ENCODE measurements at places on chromosomes 7 and 10.

DNA sequence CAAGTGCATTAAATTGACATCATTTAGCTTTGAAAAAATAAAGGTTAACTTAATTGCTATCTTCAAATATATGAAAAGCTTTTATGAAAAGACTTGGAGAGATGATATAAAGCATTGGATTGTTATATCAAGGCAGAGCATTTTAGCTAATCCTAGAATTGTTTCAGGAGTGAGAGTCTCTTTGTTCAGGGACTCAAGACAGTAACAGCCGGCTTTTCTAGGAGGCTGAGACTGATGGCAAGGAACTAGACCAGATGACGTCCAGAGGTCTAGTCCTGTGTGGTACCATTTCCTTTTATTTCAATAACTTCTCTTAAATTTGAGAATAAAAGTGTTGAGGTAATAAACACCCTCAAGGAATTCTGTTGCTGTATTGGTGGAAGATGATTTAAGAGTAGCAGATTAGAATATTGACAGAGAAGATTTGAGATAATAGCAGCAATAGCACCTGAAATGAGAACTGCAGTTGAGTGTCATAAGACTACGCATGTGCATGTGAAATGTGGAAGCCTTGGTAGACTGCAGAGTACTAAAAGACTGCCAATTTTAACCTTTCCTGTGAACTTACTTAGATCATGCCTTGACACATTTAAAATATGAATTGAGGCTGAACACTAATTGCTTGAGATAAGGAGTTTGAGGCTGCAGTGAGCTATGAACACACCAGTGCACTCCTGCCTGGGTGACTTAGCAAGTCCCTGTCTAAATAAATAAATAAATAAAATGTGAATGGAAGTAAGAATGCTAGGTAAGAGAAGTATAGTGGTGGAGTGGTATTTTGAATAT, 79.6 kb downstream of the ZNRF2 start:
- no peak for DNase-seq

DNA sequence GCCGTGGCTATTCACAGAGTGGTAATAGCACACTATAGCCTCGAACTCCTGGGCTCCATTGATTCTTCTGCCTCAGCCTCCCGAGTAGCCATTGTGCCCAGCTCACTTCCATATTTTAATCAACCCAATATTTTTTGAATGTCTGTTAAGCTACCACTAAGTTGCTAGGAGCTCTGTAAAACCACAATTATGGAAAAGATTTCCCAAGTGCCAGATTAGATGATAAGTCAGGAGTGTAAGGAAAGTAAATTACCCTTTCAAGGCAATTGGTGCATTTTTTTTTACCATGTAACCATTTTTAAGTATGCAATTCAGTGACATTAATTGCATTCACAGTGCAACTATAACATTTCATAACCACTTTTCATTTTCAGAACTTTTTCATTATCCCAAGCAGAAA, 87.5 kb upstream of the GATAD1 start:
- DNase-seq: no peak

- no peak for DNase-seq
Measured at GRCh38 chr7:2688409-2689342, 674 bp downstream of the AMZ1 start.

- no peak for DNase-seq
Measured at GRCh38 chr7:158113321-158114025, 474.1 kb downstream of the PTPRN2 start.

- no peak for DNase-seq
Measured at GRCh38 chr7:155576900-155577508, 30.6 kb upstream of the CNPY1 start.

DNA sequence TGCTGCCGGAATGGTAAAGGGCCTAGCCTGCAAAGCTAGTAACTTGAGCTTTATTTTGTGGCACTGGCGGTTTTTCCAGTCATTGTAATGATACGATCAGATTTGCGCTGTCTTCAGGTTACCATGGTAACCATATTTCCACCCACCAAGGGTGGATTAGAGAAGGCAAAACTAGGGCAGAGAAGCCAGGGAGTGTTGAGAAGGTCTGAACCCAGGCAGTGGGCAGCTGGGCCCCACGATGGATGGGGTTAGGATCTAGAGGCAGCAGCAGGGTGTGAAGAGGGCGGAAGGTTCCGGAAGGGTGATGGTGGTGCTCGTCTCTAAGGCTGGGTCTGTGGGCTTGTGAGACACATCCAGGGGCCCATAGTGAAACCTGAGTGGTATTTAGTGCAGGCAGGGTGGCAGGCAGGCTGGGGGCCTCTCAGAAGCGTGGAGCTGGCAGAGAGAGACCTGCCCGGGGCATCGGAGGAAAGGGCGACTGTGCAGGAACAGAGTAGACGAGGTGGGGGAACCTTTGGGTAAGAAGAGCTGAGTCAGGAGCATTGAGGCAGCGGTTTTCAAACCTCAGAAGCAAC, 87.9 kb upstream of the GTF2I start:
- DNase-seq: no peak

- DNase-seq: no peak
Measured at GRCh38 chr10:63718006-63718405, 196.8 kb downstream of the REEP3 start.

Data from stimulated activated CD4-positive, alpha-beta T cell treated with anti-CD3 and anti-CD28 coated beads, TNF-alpha, amount 100 ng/mL, for 1 hour (primary cell).